Foreskin fibroblast (primary cell): ENCODE measurements at places on chromosomes 13 and 19.

DNA sequence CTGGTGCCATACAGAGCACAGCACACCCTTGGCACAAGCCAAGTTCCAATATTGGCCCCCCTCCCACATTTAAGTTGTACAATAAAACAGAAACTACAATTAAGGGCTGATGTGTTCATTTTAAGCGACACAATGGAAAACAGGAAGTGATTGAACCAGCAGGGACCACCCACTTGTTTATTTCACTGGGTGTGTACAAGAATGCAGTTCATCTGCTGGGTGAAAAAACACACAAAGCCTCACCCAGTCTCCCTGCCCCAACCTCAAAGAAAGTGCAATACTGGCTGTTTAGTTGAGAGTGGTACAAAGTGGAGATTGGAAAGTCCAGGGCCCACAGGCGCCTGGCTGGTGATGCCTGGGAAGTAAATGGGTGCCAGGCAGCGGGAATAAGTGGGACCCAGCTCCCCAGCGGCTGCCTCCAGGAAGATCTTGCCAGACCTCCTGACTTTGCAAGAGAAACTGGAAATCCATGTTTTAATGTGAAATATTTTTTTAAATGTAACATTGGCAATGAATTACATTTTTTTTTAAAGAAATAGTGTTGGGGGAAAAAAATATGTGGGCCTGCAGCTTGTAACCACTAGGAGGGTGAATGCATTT lies 322.1 kb downstream of the ZNF536 start:
- no peak for DNase-seq

- no peak for DNase-seq
Measured at GRCh38 chr13:29799041-29799440, 51.4 kb downstream of the UBL3 start.

- no peak for DNase-seq
Measured at GRCh38 chr13:113631341-113632095, 26.5 kb downstream of the ATP4B start.

GRCh38 chr19:18676692-18677091 lies 6.8 kb upstream of the CRTC1 start:
- DNase-seq: no peak

- no peak for DNase-seq
Measured at GRCh38 chr19:16156904-16157303, 13.4 kb downstream of the HSH2D start.

DNA sequence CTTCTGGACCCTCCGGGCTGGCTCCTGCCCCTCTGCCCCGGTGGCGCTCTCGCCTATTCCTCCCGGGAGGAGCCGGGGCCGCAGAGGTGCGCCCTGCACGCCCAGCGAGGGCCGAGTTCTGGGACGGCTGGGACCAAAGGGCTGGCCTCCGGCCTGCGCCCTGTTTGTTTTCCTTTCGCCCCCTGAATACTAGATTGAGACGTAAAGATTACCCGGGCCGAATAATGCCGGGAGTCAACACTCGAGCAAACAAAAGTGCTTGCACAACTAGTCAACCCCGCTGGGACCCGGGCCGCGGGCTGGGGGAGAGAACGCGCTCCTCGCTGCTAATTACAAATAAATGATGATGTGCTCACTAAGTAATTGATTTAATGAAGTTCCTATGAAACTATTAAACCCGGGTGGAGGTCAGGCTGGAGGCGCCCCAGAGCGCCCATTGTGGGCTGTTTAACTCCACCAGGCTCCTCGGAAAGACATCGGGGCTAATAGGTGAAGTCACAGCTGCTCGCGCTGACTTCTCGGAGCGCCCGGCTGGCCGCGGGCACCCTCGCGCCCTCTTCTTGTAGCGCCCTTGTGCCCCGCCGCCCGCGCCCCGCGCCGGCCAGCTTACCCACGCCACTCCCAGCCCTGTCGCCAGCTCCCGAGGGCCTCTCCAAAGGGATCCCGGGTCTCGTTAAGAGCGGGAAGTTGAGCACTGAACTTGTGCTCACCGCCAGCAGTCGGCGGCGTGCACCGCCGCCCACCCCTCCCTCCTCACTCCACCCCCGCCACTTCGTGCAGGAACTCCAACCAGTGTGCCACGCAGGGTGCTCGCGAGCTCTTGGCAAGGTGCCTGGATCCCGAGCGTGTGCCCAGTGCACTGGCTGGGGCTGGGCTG lies 14.9 kb downstream of the ZIC5 start:
- DNase-seq: peak; percentile 24

GRCh38 chr13:32140109-32140508 lies 108.5 kb downstream of the FRY start:
- DNase-seq: no peak

DNA sequence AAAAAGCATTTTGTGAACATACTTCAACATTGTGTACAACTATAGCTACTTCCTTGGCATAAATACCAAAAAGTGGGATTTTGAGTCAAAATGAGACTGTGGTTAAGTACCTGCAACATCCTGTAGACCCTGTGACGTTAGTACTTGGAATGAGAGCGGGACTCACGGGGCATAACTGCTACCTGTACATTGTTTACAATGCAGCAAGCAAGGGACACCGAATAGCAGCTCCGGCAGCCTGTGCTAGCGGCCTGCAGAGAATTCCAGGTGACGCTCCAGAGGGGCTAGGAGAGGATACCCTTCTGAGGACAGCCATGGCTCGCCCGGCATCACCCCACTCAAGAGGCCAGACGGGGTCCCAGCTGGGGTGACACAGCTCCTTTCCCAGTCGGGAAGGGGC lies 824 bp upstream of the ZNF331 start:
- no peak for DNase-seq

DNA sequence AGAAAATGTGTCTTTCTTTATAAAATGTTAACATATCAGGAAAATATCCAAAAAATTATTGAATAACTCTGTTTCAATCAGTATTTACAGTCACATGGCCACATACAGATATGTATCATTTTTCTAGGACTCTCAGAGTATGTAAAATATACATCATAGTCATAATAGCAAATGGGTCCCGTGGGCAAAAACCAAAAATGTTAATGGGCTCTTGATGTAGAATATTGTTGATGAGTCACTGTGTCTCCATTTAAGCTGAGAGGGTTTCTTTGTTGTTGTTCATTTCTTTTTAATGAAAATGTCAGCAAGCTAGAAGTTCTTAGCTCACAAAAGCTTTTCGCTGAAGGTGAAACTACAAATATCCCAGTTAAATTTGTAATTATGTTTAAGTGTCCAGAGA lies 1713.1 kb upstream of the PCDH20 start:
- DNase-seq: no peak
